CD8-positive, alpha-beta memory T cell (primary cell): ENCODE measurements at places on chromosomes 7 and 10.

GRCh38 chr10:132439025-132439388 lies 42.0 kb downstream of the PWWP2B start:
- DNase-seq: no peak

DNA sequence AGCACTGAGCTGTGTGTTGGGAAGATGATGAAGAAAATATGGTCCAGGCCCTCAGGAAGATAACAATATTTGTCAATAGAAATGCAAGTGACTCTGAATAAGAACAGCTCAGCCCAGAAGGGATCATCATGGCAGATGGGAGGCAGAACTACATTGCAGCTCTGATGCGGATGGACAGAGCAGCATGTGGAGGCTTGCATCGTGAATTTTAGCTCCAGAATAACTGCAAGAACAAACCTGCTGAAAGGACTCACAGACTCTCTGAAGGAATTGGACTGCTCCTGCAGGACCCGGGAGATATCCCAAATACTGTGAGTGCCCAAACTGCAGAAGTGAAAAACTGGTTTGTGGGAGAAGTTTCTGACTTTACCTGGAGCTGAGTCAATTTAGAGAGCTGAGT lies 80.6 kb upstream of the LAMB4 start:
- DNase-seq: no peak

GRCh38 chr10:48442809-48443177 lies 136.3 kb downstream of the MAPK8 start:
- no peak for DNase-seq

GRCh38 chr7:106413446-106413845 lies 128.7 kb upstream of the NAMPT start:
- DNase-seq: no peak

DNA sequence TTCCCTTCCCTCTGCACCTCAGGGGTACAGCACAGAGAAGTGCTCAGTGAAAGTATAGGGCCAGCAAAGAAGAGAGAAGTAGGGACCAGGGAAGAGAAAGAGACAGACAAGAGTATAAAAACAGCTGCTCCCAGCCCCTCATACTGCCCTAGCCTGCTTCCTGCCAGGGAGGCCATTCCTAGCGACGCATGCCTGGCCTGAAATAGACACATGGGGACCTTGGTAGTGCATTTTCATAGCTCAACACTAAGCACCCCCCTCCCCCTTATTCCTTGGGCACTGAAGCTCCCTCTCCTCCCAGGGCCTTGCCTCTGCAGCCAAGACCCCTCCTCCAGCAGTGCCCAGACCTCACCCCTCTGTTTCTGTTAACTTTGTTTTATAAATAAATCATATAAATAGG lies 64.7 kb downstream of the ZMIZ1 start:
- no peak for DNase-seq

GRCh38 chr7:88165697-88166096 lies 54.1 kb downstream of the SRI start:
- no peak for DNase-seq

DNA sequence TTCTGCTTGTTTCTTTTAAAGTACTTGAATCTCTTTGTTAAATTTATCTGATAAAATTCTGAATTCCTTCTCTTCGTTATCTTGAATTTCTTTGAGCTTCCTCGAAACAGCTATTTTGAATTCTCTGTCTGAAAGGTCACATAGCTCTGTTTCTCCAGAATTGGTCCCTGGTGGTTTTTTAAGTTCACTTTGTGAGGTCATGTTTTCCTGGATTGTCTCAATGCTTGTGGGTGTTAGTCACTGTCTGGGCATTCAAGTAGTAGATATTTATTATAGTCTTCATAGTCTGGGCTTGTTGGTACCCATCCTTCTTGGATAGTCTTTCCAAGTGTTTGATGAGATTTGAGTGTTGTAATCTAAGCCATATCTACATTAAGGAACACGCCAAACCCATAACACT lies 1060.6 kb downstream of the LRMDA start:
- no peak for DNase-seq

GRCh38 chr10:44715136-44715535 lies 196.0 kb upstream of the TMEM72 start:
- no peak for DNase-seq

DNA sequence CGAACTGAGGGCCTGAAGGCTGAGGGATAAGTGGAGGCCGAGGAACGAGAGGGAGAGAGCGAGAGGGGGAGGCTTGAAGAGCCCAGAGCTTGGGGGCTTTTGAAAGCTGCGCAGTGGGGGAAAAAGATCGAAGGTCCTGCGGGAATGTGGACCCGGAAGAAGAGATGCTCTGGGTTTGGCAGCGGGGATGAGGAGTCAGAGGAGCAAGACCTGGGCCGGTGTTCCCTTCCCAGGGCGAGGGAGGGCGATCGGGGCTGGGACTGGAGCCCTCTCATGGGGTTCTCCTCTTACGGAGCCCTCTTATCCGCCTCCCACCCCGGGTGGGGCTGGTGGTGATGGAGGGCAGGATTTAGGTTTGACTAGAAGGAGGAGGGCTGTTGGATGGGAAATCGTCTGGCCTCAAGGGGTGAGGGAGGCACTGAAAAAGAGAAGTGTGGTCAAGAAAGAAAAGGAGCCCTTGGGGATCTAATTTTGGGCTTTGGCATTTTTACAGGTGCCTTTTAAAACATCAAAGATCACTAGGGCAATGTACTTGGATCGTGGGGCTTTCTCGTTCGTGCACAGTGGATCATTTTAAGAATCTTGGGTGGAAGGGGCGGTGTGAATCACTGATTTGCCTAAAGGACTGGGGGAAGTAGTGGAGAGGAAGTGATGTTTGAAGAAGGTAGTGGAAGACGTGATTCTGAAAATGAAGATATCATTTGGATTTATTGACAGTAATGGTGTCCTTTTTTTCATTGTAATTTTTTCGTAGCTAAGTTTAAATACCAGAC lies 637 bp downstream of the SAMD8 start:
- DNase-seq: peak; percentile 55

GRCh38 chr7:98681951-98682350 lies 64.9 kb downstream of the NPTX2 start:
- DNase-seq: no peak

DNA sequence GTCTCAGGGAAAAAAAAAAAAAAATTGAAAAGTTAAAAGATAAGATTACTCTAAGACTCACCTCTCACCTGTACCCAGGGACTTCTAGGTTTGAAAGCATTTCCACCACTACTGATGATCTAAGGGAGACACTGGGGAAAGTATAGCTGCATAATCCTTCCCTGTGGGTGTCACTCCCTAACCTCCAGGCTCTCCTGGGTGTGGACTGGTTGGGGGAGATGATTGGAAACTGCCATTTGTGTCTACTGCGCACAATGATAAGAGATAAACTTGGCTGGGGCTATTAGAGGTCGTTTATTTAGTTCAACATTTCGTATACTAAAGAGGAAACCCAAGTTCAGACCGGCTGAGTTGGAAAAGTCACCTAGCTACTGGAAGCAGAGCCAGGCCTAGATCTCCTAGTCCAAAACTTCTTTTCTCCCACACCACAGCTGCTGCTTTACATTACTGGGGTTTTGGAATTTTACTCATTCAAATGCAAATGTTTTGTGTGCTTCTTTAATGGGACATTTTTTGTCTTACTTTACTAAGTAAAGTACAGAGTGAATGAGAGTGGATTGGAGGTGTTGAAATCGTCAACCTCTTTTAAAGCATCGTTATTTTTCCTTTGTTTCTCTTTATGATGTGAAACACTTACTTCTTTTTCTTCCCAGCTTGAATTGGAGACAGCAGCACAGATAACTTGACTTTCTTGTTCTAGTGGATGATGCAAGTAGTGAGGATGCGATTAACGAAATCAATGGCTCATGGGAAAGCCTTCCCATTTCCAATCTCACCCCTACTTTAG lies 22.3 kb upstream of the SEC61G start:
- no peak for DNase-seq

DNA sequence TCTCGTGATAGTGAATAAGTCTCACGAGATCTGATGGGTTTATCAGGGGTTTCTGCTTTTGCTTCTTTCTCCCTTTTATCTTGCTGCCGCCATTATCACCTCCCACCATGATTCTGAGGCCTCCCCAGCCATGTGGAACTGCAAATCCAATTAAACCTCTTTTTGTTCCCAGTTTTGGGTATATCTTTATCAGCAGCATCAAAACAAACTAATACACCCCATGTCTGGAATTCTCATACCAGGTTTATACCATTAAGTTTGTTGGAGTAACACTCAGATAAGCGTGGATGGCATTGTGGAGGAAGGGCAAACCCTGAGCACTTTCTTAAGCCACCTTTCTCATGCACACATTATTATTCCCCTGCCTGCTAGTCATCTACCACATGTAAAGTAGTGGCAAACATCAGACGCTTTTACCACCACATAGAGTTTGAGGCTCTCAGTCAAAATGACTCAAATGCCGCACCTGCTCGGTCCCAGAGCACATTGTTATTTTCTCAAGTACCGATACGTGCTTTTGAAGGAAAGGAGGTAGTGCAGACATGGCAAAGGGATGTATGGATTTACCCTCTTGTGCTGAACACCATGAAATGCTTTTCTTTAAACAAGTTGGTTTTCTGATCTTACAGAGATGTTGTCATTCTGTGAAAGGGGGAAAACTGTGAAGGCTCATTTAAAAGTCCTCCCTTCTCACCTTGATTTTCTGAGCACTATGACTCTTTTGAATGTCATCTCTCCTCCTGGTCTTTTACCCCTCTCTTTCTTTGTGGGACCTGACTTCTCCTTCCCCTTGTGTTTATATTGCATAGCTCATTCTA lies 429.7 kb downstream of the EXOC4 start:
- no peak for DNase-seq

GRCh38 chr10:69728335-69728870 lies 73.3 kb upstream of the COL13A1 start:
- DNase-seq: no peak

DNA sequence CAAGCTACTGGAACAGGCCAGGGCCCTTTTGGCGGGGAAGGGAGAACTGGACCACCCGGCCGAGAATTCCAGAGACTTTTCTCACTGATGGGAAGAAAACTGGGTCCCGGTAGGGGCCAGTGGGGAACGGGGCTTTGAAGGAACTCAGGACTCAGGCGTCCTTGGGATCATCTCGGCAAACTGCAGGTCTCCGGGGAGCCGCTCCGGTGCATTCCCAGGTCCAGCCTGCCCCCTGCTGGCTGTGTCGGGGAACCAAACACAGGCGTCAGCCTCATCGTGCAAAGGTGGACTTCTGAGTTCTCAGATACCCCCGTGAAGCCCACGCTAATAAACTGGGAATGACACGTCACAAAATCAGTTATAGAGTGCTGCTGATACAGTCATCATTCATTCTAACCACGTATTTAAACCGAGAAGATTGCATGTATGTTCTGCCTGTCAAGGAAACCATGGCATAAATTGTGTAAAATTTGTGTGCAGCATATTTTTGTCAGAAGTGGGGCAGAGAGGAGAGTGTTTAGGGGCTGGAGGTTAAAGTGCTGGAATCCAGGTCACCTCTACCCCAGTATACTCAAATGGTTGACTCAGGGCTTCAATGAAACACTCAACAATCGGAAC lies 76.1 kb upstream of the CPXM2 start:
- no peak for DNase-seq

DNA sequence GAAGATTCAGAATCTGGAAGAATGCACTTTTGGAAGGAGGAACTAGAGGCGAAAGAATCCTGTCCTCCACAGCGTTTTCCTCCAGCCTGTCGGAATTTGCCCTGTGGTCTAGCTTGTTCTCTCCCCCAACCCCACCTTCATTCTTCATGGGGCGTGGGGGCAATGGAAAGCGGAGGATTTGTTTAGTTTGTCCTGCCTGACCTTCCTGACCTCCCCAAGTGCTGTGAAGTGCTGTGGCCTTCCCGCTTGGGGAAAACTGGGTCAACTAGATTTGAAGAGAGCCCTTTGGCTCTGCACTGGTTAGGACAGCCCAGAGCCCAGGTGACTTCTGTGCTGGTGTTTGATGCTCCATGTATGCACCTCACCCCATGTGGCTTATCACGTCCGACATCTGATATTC lies 49.1 kb downstream of the GATA3 start:
- no peak for DNase-seq

DNA sequence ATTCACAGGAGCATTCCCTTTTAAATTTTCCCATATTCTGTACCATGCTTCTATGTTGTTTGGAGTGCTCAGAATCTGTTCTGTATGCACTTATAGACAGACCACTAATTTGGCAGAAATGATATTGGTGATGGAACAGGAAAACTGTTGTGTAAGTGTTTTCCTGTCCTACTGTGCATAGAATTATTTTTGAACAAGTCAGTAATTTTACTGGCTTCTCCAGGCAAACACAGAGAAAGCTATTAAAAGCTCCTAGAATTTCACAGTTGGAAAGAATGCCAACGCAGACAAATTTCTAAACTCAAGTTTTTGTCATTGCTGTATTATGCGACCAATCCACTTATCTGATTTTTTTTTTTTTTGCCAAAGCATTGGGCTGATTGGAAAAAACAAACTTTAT lies 55.7 kb downstream of the ANKMY2 start:
- DNase-seq: no peak

DNA sequence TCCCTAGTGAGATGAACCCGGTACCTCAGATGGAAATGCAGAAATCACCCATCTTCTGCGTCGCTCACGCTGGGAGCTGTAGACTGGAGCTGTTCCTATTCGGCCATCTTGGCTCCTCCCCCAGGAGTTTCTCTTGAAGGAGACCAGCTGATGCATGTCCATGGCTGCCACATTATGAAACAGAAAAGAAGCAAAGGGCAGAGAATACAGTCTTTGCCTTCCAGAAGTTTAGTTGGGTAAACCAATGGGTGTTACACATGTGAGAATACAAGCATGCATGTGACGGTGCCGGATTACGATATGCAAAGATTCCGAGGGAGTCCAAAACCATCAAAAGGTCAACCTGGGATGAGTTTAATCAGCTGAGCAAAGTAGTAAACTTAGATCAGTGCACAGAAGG lies 151.6 kb downstream of the SEM1 start:
- no peak for DNase-seq

- DNase-seq: no peak
These were observed 48.1 kb upstream of the PTPN12 start for GRCh38 chr7:77488986-77489385.

- DNase-seq: no peak
These were observed 29.9 kb downstream of the MBL2 start for GRCh38 chr10:52742731-52743130.

GRCh38 chr10:16586358-16587138 lies 64.9 kb upstream of the C1QL3 start:
- no peak for DNase-seq

DNA sequence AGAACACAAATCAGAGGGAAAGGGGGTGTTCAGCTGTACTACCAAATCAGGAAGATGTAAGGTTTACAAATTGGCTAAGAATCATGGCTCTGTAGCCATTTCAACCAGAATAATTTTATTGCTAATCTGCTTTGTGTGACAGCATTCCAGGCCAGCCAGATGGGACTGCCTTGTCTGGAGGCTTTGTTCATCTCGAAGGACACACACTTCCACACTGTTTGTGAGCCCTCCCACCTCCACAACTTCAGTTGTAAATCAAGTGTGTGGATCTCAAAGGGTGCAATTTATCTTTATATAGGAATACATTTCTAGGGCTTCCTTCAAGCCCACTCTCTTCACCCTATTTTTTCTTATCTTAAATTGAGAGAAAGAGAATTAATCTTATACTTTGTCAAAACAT lies 6.9 kb upstream of the OIT3 start:
- no peak for DNase-seq

- DNase-seq: peak; percentile 40
These were observed 86.5 kb downstream of the FOXL3 start for GRCh38 chr7:376306-377079.

- no peak for DNase-seq
These were observed 46.9 kb upstream of the ARL4A start for GRCh38 chr7:12640299-12641096.

- no peak for DNase-seq
These were observed 1203.8 kb downstream of the SORCS3 start for GRCh38 chr10:105844676-105845570.
